ENCODE measurements at places on chromosomes 2 and 18.

DNA sequence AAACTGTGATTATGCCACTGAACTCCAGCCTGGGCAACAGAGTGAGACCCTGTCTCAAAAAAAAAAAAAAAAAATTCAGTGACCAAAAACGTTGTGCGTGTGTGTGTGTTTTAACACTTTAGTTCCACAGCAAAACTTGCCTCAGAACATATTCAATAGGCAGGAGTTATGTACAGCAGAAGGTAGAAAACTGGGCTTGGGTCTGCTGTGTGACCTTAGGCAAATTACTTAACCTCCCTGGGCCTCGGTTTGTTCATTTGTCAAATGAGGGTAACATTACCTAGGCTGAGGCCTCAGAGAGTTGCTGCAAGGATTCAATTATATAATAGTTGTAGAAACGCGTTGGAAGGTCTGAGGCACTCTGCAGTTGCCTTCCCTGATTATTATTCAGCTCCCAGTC lies 10.3 kb upstream of the SCG2 start:
- no peak for DNase-seq

- DNase-seq, result no peak
Measured at GRCh38 chr18:25228410-25228809, 123.6 kb downstream of the ZNF521 start.

DNA sequence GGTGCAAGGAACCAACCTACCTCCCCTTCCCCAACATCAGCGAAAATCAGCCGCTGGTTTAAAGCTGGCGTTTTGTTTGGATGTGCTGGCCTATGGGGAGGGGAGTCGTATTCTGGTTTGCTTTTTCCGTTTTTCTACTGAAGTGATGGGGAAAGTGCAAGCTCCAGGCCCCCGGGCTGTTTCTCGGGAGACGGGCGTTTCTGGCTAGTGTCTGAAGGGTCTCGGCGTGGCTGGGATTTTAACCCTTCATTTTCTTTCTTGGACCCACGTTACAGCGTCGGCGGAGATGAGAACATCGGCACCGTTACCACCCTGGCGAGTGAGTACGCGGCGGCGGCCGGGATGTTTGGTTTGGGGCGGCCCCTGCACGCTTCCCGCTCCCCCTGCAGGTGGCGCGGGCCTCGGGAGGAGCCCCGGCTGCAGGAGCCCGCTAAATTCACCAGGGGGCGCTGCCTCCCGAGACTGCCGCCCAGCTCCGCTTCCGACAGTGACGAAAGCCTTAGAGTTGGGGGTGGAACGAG lies 70.7 kb downstream of the PLB1 start:
- peak; percentile 85 for DNase-seq

GRCh38 chr18:23038712-23039111 lies 96.6 kb upstream of the CABLES1 start:
- DNase-seq, result no peak

GRCh38 chr2:134128746-134129145 lies 125.1 kb upstream of the MGAT5 start:
- DNase-seq, result no peak

- DNase-seq, result no peak
Measured at GRCh38 chr2:6183226-6183625, 491.0 kb downstream of the SOX11 start.

- DNase-seq, result no peak
Measured at GRCh38 chr18:21805771-21806366, 65.3 kb downstream of the MIB1 start.

DNA sequence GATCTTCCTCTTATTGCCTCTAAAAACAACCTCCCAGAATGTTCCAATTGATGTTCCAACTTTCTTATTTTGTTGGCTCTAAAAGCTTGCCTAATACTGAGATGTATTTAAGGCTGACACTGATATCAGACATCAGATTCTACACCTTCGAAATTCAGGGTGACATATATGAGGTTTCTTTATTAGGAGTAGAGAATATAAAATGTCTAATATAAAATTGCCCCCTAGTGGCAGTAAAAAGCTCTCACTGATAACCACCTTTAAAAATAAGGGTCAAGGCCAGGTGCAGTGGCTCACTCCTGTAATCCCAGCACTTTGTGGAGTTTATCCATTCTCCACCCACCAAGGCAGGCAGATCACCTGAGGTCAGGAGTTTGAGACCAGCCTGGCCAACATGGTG lies 789.7 kb upstream of the SLC39A10 start:
- DNase-seq, result no peak

DNA sequence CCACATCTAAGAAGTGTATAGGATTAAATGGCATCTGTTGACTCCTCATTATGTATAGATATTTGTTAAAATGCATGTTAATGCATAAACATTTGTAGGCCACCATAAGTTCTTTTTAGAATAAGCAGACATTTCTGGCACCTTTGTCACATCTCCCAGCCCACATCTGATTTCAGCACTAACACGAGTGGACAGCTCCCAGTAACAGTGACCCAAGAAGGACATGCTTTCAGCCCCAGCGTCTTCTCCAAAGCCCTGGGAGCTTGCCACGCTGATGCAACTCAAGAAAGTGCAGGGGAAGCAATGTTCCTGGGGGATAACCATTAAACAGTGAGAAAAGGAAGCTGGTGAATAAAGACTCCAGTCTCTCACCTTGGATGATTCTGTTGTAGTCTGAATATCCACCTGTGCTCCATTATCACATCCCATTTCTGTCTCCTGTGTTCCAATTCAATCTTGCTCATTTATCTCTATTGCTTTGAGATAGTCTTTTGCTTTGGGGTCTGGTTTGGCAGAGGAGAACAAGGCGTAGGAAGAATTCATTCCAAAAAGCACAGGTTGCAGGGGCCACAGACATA lies 182.6 kb upstream of the THSD7B start:
- DNase-seq, result no peak
